ENCODE measurements at places on chromosomes 7 and 10.

DNA sequence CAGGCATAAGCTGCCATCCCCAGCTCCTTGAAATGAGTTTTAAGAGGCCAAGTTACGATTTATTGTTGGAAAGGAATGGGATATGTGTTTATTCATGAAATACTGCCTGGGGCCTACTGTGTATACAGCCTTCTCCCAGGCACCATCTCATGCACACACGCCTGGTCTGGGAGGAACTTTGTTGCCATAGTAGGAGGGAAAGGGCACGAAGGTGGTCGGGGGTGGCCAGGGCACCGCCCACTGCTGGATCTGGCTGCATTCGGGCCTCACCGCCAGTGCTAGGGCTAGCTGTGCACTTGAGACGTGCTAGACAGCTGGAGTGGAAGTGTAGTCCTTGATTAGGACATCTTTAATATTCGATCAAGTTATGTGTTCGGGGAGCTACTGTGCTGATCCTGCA lies 84.0 kb downstream of the UBE3C start:
- no peak for DNase-seq

GRCh38 chr10:86401588-86402282 lies 35.1 kb upstream of the GRID1 start:
- no peak for DNase-seq

DNA sequence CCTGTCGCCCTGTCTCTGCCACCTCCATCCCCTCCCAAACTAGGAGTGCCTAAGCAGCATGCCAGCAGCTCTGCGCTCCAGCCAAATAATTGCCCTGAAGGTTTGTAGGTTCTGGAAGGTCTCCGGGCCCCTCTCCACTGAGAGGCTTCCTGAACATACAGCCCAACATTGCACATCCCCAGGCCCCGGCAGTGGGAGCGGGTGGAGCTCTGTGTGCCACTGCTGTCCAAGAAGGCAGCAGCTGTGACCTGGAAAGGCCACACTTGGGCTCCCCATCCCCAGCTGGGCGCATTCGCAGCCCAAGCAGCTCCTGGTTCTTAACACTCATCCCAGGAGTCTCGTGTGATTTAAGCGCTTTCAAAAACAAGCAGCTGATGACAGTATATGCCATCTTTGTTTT lies 95.7 kb downstream of the COL13A1 start:
- DNase-seq, result no peak

- no peak for DNase-seq
Measured at GRCh38 chr7:101553018-101553770, 75.9 kb downstream of the MYL10 start.

GRCh38 chr7:37031571-37032257 lies 307.4 kb upstream of the AOAH start:
- peak; percentile 18 for DNase-seq

DNA sequence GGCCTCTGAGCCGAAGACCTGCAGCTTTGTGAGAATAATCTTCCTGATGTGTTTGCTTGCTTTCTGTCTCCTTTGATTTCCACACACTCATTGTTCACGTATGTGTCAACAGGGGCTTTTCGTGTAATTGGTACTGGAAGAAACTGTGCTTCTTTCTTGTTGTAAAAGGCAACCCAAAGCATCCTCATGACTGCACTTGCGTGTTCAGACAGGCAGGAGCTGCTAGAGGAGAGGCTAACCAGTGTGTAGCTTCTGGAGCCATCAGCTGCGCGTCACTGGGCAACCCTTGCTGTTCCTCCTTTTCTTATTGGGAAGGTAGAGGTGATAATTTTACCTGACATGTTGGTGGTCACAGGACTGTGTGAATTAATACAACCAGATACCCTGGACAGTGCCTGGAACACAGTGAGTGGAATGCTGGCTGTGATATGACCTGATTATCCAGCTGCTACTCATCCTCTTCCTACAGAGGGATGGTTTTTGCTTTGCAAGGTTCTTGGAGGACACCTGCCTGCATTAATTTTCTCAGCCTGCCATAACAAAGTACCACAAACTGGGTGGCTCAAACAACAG lies 213.0 kb downstream of the ABCA13 start:
- DNase-seq, result no peak

GRCh38 chr10:13492493-13493180 lies 36.2 kb downstream of the BEND7 start:
- DNase-seq, result no peak

- DNase-seq, result no peak
Measured at GRCh38 chr7:15470825-15471668, 90.8 kb downstream of the AGMO start.

- no peak for DNase-seq
Measured at GRCh38 chr7:66233638-66234037, 28.5 kb downstream of the TPST1 start.

DNA sequence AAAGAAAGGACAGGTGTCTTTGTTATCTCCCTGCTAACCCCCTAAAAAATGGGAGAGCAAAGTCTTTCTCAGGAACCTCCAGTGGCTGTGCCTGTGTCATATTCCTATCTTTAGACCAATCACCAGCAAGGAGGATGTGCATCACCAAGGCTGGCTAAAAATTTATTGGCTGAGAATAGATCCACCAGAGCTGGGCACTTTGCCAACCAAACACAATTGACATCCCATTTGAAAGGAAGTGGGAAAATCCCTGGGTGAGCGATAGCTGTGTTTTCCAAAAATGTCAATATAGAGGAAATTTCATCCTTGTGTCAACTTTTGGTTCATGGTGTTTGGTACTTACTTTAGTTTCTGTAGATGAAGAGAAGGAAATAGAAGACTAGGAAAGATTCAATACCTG lies 13.1 kb upstream of the GPR141 start:
- DNase-seq, result no peak

DNA sequence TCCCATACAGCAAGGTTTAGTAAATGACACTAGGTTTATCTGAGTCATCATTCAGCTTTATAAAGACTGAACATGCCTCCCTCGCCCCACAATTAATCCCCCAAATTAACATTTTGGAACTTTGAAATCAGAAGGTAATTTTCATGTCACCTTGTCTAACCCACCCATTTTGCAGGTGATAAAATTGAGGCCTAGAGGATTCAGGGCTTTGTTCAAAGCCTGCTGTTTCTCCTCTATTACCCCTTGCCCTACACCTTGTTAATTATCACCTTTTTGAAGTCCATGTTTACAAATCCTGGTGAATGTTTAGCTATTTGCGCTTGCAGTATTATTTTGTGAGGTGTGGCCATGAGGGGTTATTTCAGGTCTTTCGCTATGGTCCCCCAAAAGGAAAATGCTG lies 120.5 kb downstream of the RTKN2 start:
- DNase-seq, result no peak

- DNase-seq, result no peak
Measured at GRCh38 chr7:134660242-134660785, 13.7 kb downstream of the BPGM start.

DNA sequence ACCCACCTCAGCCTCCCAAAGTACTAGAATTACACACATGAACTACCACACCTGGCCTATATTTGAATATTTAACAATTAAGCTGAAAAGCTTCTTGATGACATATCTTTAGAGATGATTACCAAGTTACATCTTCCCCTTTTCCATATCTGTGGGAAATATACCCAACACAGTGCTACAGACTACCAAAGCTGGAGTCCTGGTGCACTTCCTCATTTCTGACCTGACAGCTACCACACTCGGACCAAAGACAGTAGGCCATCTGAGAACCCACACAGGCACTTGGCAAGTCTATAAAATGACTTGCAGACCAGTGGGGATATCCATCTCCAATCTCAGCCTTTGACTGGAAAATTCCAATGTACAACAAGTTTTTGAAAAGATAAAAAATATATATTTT lies 270.4 kb upstream of the KLF14 start:
- no peak for DNase-seq

- no peak for DNase-seq
Measured at GRCh38 chr10:111522141-111522540, 445.3 kb downstream of the ADRA2A start.

DNA sequence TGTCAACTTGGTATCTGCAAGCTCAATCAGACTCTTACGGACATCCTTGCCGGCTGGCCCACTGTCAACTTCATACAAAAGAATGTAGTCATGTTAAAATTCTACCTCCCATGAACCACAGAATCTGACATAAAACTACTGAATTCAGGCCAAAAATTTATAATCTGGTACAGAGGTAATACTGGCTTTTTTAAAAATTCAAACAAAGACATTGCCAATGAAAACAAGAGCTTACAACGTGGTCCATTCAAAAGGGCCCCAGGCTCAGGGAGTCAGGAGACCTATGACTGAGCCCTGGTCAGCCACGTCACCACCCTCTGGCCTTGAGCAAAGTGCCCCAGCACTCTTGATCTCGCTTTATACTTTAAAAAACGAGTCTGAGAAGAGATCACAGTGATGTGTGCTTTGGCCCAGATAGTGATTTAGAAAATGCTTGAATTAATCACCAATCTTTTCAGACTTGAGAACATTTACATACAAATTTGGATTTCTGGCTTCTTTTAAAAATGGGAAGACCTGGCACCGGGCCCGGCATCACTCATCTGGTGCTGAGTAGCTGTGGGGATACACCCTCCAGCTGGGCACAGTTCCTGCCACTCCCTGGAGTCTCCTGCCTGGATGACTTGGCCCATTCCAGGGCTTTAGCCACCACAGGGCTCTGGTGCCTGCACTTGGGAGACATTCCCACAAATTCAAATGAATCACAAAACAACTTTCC lies 94.1 kb downstream of the PIP4K2A start:
- no peak for DNase-seq

- no peak for DNase-seq
Measured at GRCh38 chr7:80284855-80285254, 150.2 kb downstream of the GNAI1 start.

DNA sequence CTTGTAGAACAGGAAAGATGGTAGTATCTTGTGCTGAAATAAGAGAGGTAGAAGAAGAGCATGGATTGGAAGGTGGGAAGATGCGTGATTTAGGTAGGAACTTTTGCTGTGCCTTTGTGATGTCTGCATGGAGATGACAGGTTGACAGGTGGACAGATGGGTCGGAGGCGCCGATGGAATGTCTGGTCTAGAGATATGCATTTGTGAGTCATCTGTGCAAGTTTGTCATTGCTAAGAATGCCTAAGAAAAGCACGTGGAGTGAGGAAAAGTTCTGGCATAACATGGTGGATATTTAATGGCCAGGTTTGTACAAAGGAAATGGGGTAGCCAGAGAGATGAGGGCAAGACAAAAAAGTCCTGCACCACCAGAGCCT lies 76.0 kb upstream of the ARMC3 start:
- DNase-seq, result no peak

DNA sequence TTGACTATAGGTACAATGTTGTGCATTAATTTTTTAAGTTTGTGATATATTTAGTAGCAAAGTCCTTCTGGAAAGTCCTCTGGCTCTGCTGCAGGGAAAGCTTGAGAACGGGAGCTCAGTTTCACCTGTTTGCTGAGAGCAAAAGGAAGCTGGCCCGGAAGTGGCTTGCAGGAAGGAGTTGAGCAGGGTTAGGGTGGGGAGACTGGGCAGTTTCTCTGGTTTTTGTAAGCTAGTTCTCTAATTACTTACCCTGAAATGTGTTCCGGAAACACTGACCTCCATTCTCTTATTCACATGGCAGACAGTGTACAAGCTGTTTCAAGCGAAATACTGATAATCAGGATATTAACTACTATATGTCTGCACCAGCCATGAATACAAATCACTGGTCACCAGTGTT lies 22.3 kb downstream of the MAP3K8 start:
- DNase-seq, result no peak

DNA sequence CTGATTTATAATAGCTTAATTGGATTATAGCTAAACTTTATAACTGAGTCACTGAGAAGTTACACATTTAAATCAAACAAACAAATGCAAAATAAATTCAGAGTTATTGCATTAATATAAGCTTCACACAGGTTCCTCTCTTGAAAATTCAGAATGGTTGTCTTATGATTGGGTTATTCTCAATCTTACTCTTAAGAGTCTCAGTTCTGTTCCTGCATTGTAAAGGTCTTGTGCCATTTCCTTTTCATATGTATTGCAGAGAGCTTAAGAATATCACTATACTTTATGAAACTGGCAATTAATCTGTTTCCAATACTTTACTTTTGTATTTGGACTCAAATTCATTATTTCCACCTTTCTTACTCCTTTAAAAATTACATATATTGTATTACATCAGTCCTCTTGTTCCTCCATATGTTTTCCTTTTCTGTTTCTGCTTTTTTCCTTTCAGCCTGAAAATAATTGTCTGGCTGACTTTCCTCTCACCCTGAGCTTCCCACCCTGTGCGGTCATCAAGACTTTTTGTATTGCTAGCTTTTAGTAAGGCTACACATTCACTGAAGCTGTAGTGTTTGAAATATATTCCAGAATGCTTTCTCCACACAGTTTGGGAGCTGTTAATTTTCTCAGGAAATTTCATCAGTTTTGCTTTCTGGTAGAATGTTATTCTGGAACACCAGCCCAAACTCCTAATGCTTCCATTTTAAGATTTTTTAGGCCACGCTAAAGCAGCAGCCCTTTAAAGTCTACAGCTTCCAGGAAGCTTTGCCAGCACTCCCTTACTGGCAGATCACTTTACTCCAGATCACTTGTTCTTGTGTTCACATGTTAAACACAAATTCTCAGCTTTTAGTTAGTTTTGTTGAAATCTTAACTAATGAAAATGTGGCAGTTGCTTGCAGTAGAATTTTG lies 139.4 kb downstream of the KCND2 start:
- DNase-seq, result no peak

DNA sequence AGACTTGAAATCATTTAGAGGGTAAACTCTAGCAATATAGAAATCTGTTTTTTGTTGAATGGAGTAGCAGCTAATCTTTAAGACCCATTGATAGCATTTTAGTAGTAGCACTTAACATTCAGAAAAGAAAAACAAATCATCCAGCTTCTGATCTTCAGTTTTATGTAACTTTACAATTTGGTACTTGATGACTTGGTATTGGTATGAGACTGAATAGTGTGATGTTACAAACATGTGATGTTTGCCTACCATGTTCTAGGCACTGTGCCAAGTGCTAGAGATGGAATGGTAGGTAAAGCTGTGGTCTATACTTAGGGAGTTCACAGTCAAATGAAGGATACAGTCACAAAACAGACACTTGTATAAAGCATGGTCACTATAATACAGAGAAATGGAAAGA lies 21.3 kb downstream of the ZEB1 start:
- no peak for DNase-seq

- DNase-seq, result no peak
Measured at GRCh38 chr7:11527707-11528106, 304.3 kb downstream of the THSD7A start.

DNA sequence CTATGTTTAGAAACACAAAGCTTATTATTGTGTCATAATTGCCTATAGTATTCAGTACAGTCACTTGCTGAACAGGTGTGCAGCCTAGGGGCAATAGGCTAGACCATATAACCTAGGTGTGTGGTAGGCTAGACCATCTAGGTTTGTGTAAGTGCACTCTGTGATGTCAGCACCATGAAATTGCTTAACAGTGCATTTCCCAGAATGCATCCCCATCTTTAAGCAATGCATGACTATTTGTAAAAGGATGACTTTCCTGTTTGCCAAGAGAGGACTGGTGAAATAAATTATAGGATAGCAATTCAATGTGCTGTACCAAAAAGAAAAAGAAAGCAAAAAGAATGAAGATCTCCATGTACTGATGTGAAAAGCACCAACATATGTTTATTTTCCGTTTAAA lies 288.7 kb upstream of the AUTS2 start:
- DNase-seq, result no peak

DNA sequence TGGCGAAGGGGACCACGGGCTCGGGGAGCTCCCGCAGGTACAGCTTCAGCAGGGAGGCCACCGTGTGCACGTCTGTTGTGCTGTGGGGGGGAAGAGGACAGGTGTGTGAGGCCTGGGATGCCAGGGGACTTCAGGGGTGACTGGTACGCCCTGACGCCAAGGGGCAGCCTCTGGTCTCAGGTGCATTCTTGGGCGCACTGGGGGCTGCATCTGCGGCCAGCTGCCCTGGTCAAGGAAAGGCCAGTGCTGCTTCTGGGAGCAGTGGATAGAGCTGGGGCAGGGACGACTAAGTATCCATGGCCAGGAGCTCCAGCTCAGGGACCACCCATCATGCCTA lies 148.5 kb downstream of the MAPK8 start:
- no peak for DNase-seq
